ENCODE measurements at places on chromosomes 13 and 19.

DNA sequence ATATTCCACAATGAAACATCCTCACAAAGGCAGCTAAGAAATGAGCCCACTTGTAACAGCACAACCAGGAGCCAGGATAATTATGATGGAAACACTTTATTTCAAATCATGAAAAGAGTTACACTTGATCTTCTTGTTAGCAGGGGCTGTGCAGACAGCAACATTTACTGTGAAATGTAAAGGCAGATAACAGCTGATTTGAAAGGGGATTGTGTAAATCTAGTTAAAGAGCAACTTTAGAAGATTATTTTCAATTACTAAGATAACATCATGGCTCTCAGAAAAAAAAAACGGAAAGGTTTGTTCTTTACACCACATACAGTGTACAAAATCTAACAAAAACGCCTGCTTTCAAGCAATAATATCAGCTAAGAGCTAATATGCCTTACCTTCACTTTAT, 22.4 kb downstream of the ENOX1 start:
- no peak for DNase-seq

DNA sequence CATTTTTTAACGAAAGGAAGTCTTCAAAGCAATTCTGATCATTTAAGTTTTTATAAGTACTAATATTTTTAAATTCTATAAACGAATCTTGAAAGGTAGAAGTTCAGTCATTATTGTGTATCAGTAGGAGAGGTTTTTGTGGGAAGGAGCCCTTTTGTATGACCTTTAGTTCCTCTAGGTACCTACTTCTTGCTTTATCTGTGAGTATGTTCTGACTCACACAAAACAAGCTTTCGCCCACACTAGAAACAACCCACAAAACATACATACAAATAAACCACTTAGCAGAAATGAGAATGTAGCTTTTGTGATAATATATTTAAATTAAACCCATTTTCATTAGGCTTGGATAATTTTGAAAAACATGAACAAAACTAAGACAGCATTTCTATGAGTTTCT, 27.8 kb downstream of the ERCC5 start:
- no peak for DNase-seq

- DNase-seq = peak; percentile 46
These were observed 61.3 kb downstream of the CELF5 start for GRCh38 chr19:3285647-3286176.

- peak; percentile 87 for DNase-seq
These were observed 62.0 kb downstream of the GPR12 start for GRCh38 chr13:26698392-26699196.
